ENCODE measurements at places on chromosomes 6 and 20. TPM values are rescaled to one million over a fixed set of nuclear protein-coding genes. Genes with fewer than 3 reads are reported as not detected.

DNA sequence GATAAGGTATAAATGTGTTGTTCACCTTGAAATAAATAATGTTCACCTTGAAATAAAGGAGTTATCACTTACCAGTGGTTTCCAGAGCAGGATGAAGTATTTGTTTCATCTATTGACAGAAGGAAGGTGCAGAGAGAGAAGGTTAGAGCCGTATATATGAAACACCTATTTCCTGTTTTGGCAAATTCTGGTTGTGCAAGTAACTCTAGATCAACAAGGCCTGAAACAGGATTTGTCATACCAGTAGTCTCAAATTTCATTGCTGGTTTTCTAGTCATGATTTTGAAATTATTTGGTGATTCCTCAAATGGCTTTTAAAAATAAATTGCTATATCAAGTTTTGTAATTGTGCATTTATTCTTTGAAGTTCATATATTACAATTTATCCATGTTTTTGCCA, at the start of gene CRISP3:
Gene CRISP3 (minus strand): TSS at position 130 of the 400 bp plus-strand sequence. CDS start 21 bp downstream, at position 109.
- no peaks in the 10 kb centered on the region for H3K36me3 ChIP-seq
- no peak within 1 kb of the TSS for H3K27ac ChIP-seq
- no peak for DNase-seq
- no peaks in the 10 kb centered on the region for H3K4me1 ChIP-seq
- no peaks in the 10 kb centered on the region for H3K27me3 ChIP-seq
- no peak within 1 kb of the TSS for H3K4me3 ChIP-seq

GMPR gene
- 64.0 TPM for polyA plus RNA-seq

FABP7 gene
- not detected for polyA plus RNA-seq

ZBTB9 gene
- 4.7 TPM for polyA plus RNA-seq

- H3K4me3 ChIP-seq: no peak overlapping the region
- H3K27me3 ChIP-seq: peaks cover 4% of the 10 kb centered on the region
- no peaks in the 10 kb centered on the region for H3K36me3 ChIP-seq
- H3K4me1 ChIP-seq: no peaks in the 10 kb centered on the region
Observed at GRCh38 chr20:58602124-58602523, 49.0 kb upstream of the STX16 start.

TFAP2C gene
- not detected for polyA plus RNA-seq

RBM24 gene
- 6.6 TPM for polyA plus RNA-seq

DNA sequence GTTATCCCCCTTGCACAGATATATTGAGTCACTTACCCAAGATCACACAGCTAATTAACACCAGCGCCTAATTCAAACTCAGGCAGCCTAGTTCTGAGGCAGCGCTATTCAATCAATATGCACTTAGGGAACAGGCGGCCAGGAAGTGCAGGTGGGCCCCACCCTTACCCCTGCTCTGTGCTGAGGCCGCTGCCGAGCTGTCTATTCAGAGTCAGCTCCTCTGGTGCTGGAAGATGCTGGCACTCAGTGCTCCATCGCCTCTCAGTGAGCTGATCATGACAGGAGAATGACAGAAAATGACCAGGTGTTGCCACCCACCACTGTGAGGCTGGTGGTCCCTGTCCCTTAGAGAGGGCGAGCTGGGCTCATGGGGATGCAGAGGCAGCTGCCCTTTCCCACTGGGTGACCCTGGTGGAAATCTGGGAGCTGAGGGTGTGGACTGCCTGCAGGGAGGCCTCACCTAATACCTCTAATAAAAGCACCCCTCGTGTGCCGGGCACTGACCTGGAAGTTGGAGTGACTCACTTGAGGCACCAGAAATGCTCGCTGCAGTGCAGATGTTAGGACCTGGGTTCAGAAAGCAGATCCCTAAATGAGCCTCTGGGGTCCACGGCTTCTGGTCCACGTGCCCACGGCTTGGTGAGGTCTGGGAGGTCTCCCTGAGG, 42.5 kb upstream of the CD93 start:
- H3K4me1 ChIP-seq: peaks cover 25% of the 10 kb centered on the region
- H3K27me3 ChIP-seq: no peaks in the 10 kb centered on the region
- DNase-seq: no peak
- no peak overlapping the region for H3K4me3 ChIP-seq
- H3K36me3 ChIP-seq: no peaks in the 10 kb centered on the region
- no peak overlapping the region for H3K27ac ChIP-seq

All from endothelial cell of umbilical vein (primary cell).